ENCODE measurements at places on chromosomes 7 and 10. TPM values are rescaled to one million over a fixed set of nuclear protein-coding genes. Genes with fewer than 3 reads are reported as not detected.

Gene PAX4
- not detected for polyA plus RNA-seq

DNA sequence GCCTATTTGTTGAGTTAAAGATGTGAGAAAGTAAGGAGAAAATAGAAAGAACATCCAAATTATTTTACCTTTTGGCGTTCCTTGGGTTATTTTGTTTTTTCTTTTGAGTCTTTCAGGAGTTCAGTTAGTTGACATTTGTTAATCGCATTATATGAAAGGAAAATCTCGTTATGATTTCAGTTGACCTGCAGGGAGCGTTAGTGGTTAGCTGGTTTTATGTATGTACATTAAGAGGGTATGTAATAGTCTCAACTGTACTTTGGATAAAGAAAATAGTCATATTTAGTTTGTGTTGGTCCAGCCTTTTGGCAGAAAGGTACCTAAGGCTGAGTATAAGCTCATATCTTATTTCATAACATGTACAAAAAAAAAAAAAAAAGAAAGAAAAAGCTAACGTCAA, 4.0 kb downstream of the BMPER start:
- no peak for DNase-seq

- DNase-seq = no peak
Observed at GRCh38 chr7:49433794-49434193, 339.6 kb upstream of the VWC2 start.

DNA sequence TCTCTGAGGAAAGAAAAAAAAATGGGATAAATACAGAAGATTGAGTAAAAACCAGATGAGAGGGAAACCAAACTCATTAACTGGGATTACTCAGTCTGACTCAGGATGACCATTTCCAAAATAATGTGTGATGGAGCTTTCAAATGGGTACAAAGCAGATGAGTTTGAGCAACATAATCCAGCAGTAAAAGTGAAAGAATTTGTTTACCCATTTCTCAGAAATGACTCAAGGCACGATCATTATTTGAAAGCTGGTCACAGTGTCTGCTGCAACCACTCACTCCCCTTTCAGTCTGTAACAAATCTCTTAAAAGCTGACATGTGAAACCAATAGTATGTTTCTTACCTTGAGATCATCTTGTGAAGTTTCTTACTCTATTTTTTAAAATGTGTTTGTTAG, 104.7 kb upstream of the KLF14 start:
- no peak for DNase-seq

- no peak for DNase-seq
Observed at GRCh38 chr7:142739923-142740492, 9.3 kb upstream of the PRSS1 start.

Gene ZNF488
- not detected for polyA plus RNA-seq

- no peak for DNase-seq
Observed at GRCh38 chr10:62820586-62820985, 4.4 kb upstream of the EGR2 start.

Gene GRM3
- not detected for polyA plus RNA-seq

DNA sequence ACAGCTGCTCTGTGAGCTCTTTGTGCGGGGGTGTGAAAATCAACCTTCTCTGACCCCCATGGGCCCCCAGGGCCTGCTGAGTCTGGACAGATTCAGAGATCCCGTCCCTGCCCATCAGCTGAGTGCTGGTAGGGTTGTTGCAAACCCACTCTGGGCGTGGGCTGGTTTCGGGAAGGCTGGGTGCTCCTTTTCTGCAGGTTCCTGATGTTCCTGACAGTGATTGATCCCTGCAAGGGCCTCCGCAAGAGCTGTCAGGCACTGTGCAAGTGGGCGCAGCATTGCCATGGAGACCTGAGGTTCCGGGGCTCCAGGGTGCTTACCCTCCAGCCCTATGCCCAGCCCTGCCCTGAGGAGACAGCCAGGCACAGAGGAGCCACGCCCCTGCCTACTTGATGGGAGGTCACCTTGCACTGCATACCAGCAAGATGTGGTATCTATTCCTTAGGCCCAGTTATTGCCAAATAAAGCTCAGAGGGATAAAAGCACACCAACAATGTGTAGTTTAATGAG, 44.3 kb upstream of the INPP5A start:
- no peak for DNase-seq

- no peak for DNase-seq
Observed at GRCh38 chr10:72509941-72510340, 115.9 kb downstream of the MICU1 start.

Gene FLNC
- polyA plus RNA-seq = not detected

Gene SORCS3
- polyA plus RNA-seq = 0.15 TPM

DNA sequence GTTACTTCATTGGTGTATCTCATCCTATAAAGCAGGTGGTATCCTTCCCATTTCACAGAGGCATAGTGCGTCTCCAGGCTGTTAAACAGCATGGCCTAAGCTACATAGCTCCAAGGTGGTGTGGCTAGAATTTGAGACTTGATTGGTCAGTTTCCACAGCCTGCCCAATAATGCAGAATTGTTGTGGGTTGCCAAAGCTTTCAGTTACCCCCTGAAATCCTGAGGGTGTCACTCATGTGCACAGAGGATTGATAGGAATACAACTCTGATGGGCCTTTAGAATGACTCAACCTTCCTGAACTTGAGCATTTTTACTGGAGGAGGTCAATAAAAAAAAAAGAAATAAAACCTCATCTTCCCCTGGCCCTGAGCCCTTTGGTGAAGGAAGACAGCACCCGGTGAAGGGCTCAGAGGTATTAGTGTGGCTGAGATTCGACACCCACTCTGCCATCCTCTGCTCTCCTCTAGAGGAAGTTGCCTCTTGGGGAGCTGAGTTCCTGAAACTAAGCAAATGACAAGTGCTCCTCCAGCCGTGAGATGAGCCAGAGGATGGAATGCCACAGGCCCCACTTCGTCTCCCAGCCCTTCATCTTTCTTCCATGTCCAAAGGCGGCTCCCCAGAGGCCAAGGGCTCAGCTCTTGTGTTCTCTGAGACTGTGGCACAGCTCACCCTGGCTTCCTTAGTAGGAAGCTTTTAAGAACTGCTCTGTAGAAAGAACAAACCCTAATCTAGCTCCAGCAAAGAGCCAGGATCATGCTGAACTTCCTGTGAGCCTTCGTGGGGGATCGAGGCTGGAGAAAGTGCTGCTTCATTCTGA, 1.0 kb downstream of the ACSL5 start:
- DNase-seq = no peak

- no peak for DNase-seq
Observed at GRCh38 chr7:139118805-139119485, 9.4 kb upstream of the ZC3HAV1 start.

Gene HBP1
- polyA plus RNA-seq = 55.6 TPM

Gene MGAM2
- polyA plus RNA-seq = not detected

Gene BTBD16
- polyA plus RNA-seq = not detected

DNA sequence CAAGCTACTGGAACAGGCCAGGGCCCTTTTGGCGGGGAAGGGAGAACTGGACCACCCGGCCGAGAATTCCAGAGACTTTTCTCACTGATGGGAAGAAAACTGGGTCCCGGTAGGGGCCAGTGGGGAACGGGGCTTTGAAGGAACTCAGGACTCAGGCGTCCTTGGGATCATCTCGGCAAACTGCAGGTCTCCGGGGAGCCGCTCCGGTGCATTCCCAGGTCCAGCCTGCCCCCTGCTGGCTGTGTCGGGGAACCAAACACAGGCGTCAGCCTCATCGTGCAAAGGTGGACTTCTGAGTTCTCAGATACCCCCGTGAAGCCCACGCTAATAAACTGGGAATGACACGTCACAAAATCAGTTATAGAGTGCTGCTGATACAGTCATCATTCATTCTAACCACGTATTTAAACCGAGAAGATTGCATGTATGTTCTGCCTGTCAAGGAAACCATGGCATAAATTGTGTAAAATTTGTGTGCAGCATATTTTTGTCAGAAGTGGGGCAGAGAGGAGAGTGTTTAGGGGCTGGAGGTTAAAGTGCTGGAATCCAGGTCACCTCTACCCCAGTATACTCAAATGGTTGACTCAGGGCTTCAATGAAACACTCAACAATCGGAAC, 76.1 kb upstream of the CPXM2 start:
- DNase-seq = no peak

- DNase-seq = no peak
Observed at GRCh38 chr10:3548702-3549101, 236.3 kb downstream of the KLF6 start.

- DNase-seq = no peak
Observed at GRCh38 chr7:3146571-3147226, 103.0 kb upstream of the CARD11 start.

Gene ELFN1
- polyA plus RNA-seq = not detected

DNA sequence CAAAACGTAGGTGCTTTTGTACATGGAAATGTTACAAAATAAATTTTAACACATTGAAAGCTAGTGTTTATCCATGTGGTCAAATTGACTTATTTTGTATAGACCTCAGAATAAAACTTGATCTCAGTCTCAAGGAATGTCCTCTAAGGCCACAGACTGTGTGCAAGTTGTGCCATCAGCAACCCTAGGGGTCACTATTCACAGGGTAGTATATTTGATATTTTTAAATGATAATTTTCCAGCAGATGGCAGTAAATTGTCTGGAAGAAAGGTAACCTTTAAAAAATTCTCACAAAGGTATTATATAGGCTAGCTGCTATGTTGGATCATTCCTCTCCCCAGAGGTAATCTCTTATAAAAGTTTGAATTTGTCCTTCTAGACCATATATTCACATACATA, 12.9 kb upstream of the SNX10 start:
- DNase-seq = no peak

Gene BCAP29
- polyA plus RNA-seq = 49.3 TPM

Gene UPK3BL1
- polyA plus RNA-seq = 32.6 TPM

- no peak for DNase-seq
Observed at GRCh38 chr7:32200646-32201045, 130.4 kb upstream of the PDE1C start.

- no peak for DNase-seq
Observed at GRCh38 chr10:59817773-59818172, 64.5 kb upstream of the MRLN start.

DNA sequence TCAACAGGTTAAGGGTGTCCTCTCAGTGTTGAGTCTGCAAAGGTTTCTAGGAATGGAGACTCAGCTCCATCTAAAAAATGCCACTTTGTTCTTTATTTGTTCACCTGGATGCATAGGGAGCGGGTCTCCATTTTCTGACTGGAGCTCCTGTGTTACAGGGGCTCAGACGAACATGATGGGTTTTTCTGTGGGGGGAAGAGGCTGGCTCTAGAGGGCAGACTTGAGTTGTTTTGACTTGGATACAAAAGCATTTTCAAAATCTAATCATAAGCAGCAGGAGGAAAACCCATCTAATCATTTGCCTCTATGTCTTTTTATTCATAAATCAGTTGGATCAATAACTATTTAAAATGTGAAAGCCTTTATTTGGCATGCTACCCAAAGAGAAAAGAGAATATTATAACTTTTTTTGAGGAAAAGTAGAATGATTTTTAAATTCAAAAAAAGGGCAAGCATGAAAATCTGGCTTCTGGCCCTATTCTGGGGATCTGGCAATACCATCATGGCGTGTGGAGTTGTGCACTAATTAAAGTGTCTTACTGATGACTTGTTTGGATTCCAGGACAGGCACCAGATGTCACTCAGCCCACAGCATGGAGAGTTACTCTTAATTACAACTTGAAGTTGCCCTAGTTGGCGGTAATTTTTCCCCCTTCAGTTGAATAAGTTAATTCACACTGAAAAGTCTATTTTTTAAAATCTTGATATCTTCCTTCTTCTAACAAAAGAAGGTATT, 594.9 kb downstream of the REEP3 start:
- DNase-seq = no peak

GRCh38 chr10:99403674-99404073, 26.8 kb downstream of the GOT1 start:
- DNase-seq = no peak

Gene CWF19L1
- polyA plus RNA-seq = 28.4 TPM

Gene PHKG1
- 0.23 TPM for polyA plus RNA-seq

GRCh38 chr7:158827411-158828132, 1.7 kb downstream of the ESYT2 start:
- no peak for DNase-seq

Gene LBX1
- polyA plus RNA-seq = not detected

GRCh38 chr10:50529660-50530059, 94.1 kb downstream of the SGMS1 start:
- DNase-seq = no peak

DNA sequence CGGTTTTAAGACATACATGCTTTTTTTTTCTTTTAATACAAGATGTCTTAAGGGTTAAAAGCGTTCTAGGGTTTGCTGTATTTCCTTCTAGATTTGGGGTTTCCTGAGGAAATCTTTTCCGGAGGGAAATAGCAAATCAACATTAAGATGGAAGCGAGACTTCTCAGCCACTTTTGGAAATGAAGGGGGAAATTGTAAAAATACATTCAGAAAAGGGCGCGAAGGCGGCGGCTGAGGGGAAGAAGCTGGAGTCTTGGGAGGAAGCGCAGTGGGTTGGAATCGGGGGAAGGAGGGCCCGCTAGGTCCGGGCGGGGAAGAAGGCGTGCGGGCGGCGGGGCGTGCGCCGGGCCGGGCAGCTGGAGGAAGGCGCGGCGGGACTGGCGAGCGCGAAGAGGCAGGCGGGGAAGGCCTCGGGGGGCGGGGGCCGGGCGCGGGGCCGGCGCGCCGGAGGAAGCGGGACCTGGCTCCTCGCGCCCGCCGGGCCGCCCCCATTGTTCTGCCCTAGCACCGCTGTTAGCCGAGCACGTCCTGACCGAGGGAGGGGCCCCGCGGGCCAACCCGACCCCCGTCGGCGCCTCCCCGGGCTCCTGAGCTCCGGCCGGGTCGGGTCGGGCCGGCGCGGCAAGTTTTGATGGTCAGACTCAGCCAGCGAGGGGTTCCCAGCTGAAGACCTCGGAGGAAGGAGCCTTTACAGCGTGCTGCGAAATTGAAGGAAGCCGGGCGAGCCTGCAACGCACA, 1.5 kb upstream of the SKIDA1 start:
- peak; percentile 39 for DNase-seq

DNA sequence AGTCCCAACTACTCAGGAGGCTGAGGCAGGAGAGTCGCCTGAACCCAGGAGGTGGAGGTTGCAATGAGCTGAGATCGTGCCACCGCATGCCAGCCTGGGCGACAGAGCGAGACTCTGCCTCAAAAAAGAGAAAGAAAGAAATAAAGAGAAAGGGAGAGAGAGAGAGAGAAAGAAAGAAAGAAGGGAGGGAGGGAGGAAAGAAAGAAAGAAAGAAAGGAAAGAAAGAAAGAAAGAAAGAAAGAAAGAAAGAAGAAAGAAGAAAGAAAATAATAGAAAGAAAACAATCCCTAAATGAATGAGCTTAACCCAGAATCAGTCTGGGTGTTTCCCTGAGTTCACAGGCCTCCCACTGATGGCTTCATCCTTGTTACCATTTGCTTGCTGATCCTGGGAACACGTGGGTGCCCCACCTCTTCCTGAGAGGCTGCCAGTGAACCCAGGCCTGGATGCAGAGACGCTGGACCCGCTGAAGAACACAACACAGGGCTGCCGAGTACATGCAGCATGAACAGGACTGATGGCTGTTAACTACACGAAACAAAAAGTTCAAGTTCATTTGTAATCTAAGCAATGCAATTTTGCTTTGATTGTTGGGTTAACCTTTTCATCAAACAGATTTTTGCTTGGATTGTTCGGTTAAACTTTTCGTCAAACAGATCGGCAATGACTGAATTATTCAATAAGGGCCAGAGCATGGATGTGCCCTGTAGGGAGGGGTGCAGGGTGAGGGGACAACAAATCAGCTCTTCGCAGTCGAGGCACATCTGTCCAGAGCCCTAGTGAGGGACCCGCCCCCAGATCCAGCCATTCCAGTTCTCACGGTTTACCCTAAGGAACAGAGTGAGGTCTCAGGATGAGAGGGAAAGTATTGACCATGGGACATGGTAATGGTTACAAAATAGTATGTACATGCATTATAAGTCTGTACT, 11.5 kb downstream of the NPFFR1 start:
- DNase-seq = no peak

Gene HELLS
- 5.7 TPM for polyA plus RNA-seq

Gene UFSP1
- polyA plus RNA-seq = 2.7 TPM

Data from naive thymus-derived CD8-positive, alpha-beta T cell (primary cell).